CD4-positive, alpha-beta T cell treated with Interleukin-1 beta for 1 hour (primary cell): ENCODE measurements at places on chromosomes 7 and 10.

- DNase-seq, result no peak
Measured at GRCh38 chr10:6363511-6363910, 160.8 kb downstream of the PFKFB3 start.

DNA sequence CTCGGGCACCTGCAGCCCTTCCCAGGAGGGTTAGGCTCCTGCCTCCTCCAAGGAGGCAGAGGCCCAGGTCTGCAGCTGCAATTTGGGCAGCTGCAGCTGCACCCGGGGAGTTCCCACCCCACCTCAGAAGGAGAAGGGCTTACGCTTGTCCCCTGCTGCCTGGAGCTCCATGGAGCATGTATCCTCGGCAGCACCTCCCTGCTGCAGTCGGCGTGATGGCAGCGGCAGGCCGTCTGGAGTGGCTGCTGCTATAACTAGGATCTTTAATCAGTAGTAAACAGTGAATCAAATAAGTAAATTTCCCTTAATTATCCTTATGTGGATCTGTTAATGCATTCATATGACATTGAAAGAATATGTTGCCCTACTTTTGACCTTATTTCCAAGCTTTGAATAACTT, 167.0 kb downstream of the PON1 start:
- DNase-seq, result no peak

DNA sequence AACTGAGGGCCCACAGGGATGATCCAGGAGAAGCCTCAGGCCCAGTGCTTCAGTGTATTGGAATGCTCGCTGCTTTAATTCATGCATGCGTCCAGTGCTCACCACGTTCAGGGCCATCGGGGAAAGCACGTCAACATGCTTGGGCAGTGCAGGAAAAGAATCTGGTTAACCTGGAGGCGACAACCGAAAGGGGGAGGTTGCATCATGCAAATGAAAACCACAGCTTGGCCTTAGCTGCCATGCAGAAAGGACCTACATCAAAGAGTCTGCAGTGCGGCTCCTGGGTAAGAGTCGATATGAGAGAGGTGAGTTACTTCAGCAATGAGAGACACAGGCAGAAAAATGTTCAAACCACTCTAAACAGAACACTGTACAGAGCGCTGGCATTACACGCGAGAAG, 440.1 kb downstream of the KCNMA1 start:
- no peak for DNase-seq

DNA sequence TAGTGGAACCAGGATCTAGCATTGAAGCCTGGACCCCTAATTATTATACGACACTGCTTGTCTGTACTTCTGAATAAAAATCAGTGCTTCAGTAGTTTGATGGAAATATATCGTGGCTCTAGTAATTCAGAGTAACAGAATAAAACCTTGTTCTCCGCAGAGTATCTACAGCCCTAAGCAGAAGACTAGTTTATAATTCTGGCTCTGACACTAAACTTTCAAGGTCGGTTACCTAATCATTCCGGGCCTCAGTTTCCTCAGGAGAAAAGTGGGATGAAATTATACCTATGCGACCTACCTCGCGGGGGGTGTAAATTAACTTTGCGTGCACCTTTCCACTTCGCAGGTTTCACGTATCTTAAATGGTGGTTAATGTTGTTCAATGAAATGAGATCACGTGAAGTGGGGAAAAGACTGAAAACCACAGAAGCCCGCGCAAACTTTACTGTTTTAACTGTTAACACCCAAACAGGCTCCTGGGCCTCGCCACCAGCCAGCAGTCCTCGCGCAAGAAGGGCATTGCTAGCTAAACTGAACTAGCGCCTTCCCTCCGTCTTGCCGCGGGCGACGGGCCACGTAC, 615 bp downstream of the THAP5 start:
- DNase-seq, result no peak

DNA sequence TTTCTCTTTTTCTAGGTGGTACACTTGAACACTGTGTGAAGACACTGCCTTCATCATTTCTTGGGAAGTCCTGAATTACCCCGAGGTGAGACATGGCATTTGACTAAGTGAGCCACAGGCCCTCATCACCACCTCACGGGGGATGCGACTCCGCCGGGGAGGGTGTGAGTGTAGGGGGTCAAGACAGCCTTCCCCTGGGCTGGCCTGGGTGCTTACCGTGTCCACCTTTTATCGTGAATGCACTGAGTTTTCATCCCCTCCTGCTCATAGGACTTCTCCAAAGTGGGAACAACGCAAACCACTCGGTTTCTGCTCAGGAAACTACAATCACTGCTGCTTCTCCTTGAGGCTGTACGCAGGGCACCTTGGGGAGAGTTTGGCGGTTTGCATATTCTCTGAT, 176.9 kb downstream of the SH2D4B start:
- no peak for DNase-seq
